ENCODE measurements at places on chromosomes 1 and 21.

GRCh38 chr1:8538502-8538901, 220.6 kb downstream of the SLC45A1 start:
- no peak for DNase-seq

GRCh38 chr21:40373761-40374160, 473.2 kb downstream of the DSCAM start:
- DNase-seq = no peak

DNA sequence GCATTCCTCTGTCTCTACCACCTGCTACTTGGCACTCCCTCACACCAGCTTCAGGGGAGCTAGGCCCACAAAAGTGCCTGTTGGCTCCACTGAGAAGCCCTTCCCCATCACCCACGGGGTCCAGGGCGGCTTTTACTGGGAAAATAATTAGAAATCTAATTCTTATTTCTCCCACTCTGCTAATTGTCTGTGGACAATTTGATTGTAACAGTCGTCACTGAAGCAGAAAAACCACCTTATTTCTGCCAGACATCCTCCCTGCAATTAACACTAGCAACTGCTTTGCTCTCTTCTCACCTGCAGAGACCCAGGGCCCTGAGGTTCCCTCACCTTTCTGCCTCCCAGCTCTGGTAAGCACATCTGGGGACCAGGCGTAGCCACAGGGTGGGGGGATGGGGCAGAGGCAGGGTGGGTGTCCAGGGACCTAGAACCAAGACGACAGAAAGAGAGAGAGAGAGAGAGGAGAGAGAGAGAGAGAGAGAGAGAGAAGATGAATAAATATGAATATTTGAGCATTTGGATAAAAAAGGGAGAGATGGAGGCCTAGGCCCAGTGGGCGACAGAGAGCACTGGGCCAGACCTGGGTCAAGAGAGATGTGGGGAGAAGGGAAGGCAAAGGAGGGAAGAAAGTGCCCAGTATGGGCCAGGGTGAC, 32.6 kb downstream of the FOXO6 start:
- DNase-seq = no peak

- DNase-seq = no peak
These were observed 177.4 kb upstream of the NRIP1 start for GRCh38 chr21:15241997-15242736.

GRCh38 chr1:234958706-234959657, 169.7 kb downstream of the TOMM20 start:
- no peak for DNase-seq

- no peak for DNase-seq
These were observed 83.1 kb upstream of the KCNK1 start for GRCh38 chr1:233530665-233531386.

- no peak for DNase-seq
These were observed 3.6 kb downstream of the CRTC2 start for GRCh38 chr1:153954826-153955225.

DNA sequence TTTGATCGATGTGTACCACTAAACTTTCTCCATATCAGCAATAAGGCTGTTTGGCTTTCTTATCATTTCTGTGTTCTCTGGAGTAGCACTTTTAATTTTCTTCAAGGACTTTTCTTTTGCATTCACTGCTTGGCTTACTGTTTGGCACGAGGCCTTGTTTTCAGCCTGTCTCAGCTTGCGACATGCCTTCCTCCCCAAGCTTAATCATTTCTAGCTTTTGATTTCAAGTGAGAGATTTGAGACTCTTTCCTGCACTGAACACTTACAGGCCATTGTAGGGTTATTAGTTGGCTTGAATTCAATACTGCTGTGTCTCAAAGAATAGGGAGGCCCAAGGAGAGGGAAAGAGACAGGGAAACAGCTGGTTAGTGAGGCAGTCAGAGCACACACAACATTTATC, 120.6 kb upstream of the KCND3 start:
- DNase-seq = no peak

GRCh38 chr1:197180252-197180878, 33.9 kb upstream of the ASPM start:
- no peak for DNase-seq

DNA sequence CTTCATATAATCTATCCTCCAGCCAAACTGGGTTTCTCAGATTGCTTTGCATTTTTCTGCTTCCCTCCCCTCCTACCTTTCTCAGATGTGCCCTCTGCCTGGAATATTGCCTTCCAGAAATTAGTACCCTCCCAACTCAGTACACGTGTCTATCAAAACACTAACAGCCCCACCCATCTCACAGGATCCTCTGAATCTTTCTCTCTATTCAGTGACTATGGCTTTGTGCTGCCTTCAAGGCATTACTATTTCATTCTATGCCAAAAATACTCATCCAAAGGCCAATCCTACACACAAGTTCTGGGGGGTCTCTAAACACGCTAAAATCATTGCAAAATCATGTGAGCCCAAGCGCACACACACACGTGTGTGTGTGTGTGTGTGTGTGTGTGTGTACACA, 58.4 kb downstream of the ZNF281 start:
- DNase-seq = no peak

DNA sequence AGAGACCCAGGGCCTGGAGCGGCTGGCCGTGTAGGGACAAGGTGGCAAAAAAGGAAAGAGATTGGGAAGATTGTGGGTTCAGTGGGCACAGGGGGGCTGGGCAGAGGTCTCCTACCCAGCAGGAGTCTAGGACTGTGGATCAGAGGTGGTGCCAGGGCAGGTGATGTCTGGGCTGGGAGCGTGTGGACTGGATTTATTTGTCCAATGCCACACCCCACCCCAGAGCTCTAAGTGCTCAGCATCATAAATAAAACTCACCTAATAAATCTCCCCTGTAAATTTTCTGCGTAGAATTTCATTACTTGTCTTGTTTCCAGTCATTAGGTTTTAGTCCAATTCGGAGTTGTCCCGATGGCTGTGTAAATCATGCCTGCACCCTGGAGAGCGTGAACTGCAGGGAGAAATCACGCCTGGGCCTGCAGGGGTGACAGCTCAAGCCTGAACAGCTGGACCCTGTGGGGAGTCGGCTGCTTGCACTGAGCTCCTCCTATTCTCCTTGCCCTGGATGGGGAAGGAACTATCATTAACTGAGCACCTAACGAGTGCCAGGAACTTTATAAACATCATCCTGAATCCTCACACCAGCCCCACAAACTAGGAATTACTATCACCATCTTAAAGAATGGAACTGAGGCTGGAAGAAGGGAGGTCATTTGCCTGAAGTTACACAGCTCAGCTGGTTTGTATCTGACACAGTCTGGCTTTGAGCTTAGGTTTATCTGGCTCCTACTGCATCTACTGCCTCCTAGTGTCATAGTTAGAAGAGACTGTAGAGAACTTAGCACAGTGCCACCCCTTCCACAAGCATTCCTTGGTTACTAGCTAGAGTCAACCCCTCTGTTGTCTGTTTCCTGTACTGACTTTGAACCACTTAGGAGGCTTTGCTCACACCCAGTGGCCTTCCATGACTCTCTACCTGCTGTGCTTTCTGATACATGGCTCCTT, 25.0 kb upstream of the POU3F1 start:
- DNase-seq = no peak

GRCh38 chr1:43530483-43531106, at the start of gene PTPRF:
Gene PTPRF, plus strand, starts transcription at chr1:43530883. Its CDS starts 14,193 bp downstream, at chr1:43545076.
- no peak for DNase-seq

- DNase-seq = no peak
These were observed 1.2 kb upstream of the IFFO2 start for GRCh38 chr1:18957532-18958300.

DNA sequence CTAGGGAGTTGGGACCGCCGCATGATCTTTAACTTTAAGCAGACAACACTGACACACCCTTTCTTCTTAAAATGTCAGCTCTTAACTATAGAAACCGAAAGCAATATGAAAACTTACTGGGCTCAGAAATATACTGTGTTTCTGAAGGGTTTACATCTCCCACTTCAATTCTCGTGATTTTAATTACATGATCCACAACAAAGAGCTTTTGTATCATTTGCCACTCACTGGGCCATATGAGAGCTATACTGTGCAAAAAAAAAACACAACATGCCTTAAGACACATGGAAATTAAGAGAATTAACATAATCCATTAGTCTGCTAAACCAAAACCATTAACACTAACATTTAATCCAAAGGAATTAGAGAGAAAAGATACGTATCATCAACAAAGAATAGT, 35.0 kb upstream of the RAP1GAP start:
- DNase-seq = no peak

GRCh38 chr1:5111581-5111980, 457.2 kb downstream of the AJAP1 start:
- DNase-seq = no peak

DNA sequence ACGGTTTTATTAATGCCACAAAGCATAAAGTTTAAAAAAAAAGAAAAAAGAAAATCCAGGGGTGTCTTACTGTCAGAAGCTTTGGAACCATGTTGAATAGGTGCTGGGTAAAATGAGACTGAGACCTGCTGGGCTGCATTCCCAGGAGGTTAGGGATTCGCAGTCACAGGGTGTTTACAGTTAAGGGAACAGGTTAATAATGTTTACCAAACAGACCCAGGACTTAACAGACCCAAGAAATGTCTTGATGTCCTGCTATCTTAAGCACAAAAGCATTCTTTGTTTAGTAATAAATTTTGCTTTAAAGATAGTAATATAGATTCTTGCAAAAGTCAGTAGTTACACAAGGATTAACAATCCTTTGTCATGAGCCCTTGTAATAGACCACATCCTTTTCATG, 54.7 kb downstream of the OLFML3 start:
- DNase-seq = no peak

DNA sequence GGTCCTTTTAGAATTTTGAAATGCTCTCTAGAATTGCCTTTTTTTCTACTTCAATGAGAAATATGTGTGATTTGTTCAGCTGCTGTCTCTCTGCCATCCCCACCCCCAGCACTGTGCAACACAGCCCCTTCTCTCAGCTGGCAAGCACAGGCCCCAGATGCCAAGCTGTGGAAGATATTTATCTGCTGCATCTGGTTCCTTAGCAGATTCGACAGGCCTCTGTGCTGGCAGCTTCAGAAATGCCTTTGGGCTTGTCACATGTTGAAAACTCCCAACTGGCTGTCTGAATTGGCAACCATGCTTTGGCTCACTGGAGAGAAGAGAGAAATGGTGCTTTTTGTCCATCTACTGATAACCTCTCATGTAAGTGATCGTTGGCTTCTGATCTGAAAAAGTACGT, 206.7 kb upstream of the C1orf87 start:
- no peak for DNase-seq

DNA sequence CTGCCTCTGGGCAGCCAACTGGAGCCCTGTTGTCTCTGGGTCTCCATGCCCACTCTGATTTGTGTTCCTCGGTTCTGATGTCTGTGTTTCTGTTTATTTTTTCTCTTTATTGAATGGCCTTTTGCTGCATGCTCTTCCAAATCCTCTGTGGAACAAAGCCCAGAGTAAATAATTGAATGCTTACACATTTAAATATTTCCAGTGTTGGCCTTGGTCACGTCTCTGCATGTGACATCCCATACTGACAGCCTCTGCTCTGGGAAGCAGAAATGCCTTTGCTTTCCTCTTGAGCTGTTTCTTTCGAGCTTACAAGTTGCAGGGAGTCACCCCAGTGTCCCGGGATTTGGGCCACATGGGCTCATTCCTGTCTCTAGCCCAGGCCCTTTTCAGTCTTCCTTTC, 267.9 kb downstream of the PTPRU start:
- no peak for DNase-seq

DNA sequence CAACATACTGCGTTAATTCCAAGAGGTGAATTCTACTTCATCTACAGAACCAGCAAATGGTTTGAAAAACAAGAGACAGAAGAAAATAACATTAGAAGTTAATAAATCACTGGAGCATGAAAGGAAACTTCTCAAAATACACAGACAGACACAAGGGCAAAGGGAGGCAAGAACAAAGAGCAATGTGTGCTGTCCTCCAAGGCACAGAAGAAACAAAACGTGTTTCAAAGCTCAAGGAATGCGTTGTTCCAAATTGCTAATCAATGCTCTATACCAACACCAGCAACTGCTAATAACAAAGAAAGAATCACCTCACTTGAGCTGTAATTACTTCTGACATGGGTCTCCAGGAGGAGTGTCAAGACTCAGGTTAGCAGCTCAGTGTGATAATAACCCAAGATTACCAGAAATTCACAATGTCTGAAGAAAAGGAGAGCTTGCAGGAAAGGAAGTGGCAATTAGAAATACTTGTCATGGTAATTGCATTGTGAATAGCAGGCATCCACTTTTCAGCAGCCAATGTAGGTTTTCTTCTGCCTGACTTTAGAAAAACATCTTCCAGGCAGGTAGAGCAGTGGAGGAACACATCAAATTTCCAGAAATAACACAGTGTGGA, 175.4 kb downstream of the SEC16B start:
- no peak for DNase-seq

DNA sequence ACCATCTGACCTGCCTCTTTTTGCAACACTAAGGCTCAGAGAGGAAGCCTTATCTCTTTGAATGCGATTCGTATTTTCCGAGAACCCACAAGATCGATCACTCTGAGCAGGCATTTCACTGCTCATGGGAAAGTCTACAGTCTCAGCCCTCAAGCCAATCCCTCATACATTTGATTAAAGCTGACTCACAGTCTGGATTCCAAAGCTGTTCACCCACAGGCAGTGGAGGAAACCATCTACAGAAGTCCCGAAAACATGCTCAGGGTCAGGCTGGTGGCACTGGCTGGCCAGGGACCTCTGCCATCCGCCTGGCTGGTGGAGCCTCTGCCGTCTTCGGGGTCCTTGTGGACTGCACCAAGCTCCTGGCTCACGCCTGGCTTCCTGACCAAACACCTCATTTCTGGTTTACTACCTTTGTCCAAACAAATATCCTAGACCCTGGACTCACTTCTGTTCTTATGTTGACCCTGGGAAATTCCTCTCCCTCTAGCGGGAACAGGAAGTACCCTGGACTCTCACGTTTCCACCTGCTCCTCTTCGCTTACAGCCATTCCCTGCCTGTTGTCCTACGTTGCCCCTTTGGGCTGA, 650.0 kb downstream of the SMYD3 start:
- no peak for DNase-seq

GRCh38 chr1:20668581-20668980, 7.4 kb upstream of the DDOST start:
- DNase-seq = no peak

DNA sequence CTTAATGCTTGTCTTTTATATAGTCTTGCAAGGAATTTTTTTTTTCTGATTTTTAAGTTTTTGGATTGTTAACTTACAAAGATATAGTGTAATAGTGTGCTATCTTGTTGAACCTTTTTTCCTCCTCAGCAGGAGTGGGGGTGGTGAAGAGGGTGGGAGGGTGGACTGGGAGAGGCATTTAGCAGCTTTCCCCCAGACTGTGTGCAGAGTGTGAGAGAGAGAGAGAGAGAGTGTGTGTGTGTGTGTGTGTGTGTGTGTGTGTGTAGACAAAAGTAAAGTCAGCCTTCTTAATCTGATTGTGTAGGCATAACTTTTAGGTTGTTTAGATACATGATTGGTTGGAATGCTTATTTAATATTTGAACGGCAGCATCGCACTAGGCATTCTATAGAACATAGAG, 4.9 kb downstream of the CAMTA1 start:
- no peak for DNase-seq

GRCh38 chr1:52436817-52437216, 32.4 kb downstream of the PRPF38A start:
- no peak for DNase-seq

- DNase-seq = no peak
These were observed 368.2 kb downstream of the USH2A start for GRCh38 chr1:216055004-216055403.

- DNase-seq = peak; percentile 75
These were observed at the start of gene TAF13 for GRCh38 chr1:109075531-109076490. Gene TAF13, minus strand, starts transcription at chr1:109076003. Its CDS starts 56 bp downstream, at chr1:109075947.

- DNase-seq = no peak
These were observed 45.0 kb downstream of the MIS18A start for GRCh38 chr21:32233722-32234301.
